ENCODE measurements at places on chromosomes 11 and 22. TPM values are rescaled to one million over a fixed set of nuclear protein-coding genes. Genes with fewer than 3 reads are reported as not detected.

The C11orf91 gene
- not detected for total RNA-seq

The TTC28 gene
- total RNA-seq: 20.2 TPM

The GSTT2 gene
- total RNA-seq: not detected

The MUC2 gene
- not detected for total RNA-seq

The BATF2 gene
- 0.37 TPM for total RNA-seq

The FGF4 gene
- not detected for total RNA-seq

The C22orf31 gene
- total RNA-seq: not detected

The HTR3A gene
- total RNA-seq: not detected

The PDGFD gene
- total RNA-seq: 0.39 TPM

The SHANK3 gene
- total RNA-seq: 2.2 TPM

The SF3B2 gene
- 157 TPM for total RNA-seq

The OR51B2 gene
- not detected for total RNA-seq

The TNNT3 gene
- not detected for total RNA-seq

The RGL4 gene
- total RNA-seq: not detected

The COA4 gene
- total RNA-seq: 77.4 TPM
